ENCODE measurements at places on chromosomes 2 and 18.

DNA sequence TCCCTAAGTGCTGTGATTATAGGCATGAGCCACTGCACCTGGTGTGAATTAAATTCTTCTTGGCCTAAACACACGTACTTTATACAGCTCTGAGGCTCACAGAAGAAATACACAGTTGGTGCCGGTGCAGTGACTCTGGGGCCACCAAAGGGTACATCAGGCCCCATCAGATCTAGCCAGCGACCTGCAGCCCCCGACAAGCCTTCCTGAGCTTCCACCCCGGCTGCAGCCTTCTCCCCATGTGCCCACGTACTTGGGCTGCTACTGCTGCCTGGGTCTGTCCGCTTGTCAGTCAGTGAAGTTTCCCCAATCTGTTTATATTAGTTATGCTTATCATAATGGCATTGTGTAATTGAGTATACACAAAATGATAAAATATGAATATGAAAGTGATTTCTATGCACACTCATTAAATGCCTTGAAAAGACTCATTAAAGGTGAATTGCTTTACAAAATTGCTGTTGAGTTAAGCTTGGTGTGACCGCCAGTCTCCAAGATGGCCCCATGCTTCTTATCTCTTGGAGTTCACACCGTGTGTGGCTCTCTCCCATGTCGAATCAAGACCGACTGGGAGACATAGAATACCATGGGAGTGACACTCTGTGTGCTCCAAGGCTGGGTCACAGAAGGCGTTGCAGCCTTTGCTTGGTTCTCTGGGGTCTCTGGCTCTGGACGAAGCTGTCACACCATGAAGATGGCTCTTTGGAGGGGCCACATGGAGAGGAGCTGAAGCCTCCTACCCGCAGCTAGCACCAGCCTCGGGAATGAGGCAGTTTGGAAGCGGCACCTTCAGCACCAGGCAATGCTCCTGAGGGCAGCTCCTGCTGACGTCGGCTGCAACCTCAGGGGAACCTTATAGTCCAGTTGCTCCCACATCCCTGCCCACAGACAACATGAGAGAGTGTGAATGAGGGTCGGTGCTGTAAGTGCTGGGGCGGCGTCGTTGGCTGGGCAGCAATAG, 29.2 kb upstream of the HPCAL1 start:
- DNase-seq, result no peak

GRCh38 chr2:19614066-19614465, 255.6 kb upstream of the OSR1 start:
- no peak for DNase-seq

DNA sequence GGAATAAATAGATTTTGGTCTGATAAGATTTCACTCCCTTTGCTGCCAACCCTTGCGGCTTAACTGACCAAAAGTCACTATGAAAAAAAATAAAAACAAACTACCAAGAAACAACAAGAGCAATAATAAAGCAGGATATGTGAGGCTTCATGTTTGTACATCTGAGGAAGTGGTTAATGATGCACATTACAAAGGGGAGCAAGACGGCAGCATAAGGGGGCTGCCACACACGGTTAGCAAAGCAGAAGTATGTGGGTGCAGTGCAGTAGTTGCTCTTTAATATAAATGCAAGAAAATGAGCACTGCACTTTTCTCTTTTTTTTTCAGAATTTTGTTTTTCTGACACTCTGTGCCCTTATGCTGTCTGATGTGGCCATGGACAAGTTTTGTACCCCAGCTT, 377.1 kb upstream of the CNTNAP5 start:
- peak; percentile 1 for DNase-seq

GRCh38 chr18:8380006-8380405, 229.2 kb upstream of the RAB12 start:
- no peak for DNase-seq

DNA sequence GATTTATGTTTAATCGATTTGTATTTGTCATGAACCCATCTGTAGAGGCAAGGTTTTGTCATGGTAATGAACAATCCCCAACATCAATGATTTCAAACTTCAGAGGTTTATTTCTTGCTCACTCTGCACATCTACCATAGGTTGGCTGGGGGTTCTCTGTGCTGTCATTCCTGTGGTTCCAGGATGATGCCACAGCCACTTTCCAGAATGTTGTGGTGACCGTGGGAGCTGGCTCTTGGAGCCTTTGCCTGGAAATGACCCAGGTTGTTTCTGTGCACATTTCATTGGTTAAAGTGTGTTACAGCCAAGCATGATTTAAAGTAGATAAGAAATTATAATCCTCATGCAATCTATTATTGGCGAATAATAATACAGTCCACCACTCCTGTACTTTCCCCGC, 28.2 kb upstream of the EPAS1 start:
- no peak for DNase-seq

DNA sequence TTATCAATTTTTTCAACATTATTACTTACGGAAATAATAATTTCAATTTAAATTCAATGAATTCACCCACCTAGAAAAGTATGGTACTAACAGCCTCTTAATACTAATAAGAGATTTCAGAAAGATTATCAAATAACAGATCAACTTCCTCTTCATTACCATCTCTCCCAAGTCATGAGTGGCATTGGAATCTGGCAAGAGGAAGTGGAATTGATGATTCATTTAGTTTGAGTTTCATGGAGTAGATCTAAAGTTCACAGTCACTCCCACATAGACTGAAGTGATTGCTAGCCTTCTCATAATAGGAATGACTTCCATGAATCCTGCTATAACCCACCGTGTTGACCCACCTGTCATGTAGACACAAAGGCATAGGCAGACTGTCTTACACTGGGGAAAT, 77.7 kb upstream of the WDR75 start:
- DNase-seq, result no peak

GRCh38 chr2:204655101-204655500, 109.8 kb downstream of the PARD3B start:
- no peak for DNase-seq

GRCh38 chr2:237901932-237902850, 42.8 kb downstream of the RAMP1 start:
- peak; percentile 73 for DNase-seq

DNA sequence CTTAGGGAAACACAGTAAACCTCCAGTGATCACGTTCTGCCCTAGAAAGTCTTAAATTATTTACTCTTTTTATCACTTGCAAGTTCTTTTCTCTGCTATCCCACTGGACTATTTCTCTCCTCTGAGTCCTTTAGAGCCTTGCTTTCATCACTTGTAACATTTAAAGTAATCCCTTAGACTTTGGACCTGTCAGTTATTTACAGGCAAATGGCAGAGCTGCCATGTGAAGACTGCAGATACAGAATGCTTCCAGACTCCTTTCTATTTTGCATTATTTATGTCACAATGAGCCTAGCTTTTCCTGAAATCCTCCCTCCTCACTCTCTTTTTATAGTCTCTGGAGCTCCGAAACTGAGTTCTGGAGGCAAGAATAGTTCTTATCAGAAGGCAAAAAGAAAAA, 325.6 kb upstream of the TRIB2 start:
- no peak for DNase-seq

DNA sequence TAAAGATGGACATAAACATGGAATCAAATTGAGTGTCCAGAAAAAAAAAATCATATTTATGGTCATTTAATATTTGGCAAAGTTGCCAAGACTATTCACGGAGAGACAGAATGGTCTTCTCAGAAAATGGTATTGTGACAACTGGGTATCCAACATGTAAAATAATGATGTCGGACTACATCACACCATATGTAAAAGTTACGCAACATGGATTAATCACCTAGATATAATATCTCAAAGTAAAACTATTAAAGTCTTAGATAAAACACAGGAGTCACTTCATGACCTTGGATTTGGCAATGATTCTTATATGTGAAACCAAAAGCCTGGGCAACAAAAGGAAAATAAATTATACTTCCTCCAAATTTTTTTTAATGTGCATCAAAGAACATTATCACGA, 1591.7 kb upstream of the DDX18 start:
- no peak for DNase-seq

- DNase-seq, result no peak
Observed at GRCh38 chr2:34332813-34333212, 733.7 kb upstream of the FAM98A start.

DNA sequence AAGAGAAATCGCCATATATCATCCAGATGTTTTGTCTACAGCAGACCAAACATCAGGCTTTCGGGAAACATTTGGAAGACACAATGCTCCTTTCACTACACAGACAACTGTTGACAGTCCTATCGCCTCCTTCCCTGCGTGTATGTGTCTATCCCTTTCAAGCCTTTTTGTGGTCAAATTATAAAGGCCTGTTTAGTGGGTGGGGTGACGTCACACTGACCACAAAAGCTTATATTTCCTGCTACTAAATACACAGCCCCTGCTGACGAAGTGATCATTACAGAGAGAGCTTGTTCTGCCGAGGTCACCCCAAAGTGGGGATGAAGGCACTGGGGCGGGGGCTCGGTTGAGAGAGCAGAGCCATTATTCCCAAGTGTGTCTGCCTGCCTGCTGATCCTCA, 302.7 kb upstream of the TNP1 start:
- peak; percentile 43 for DNase-seq

DNA sequence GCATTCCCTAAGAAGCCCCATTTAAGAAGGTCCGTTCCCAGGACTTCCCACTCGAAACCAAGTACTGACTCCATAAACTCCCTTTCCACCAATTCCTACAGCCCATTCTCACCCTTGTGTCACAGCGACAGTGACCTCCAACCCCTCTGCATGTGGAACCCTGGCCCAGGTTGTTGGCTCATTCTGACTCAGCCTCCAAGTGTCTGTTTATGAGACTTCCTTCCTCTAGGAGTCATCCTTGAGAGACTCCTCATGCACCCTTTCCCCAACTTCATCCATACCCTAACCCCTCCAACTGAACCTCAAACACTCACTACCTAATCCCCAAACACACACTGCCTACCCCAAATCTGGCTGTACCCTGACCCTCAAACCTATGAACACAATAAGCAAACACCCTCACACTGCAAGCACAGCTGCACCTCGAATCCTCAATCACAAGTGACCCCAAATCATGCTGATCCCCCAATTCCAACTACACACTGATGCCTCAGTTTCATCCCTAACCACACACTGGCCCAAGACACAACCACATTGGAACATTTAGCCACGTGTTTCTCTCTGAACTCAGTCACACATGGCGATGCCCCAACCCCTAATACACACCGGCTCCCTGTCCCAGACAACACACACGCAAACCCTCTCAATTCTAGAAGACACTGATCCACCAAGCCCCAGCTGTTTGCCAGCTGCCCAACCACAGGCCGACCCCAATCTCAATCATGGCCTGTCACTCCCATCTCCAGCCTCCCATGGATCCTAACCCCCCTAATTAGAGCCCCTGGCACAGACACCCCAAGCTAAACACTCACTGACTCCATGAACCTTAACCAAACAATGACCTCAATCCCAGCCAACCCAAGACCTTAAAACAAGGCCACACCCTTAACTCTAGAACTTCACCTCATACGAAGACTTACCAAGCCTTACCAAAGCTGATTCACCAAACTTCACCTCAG, 219.6 kb downstream of the CYP26B1 start:
- DNase-seq, result no peak

- no peak for DNase-seq
Observed at GRCh38 chr2:207784898-207785297, 15.2 kb upstream of the FZD5 start.

DNA sequence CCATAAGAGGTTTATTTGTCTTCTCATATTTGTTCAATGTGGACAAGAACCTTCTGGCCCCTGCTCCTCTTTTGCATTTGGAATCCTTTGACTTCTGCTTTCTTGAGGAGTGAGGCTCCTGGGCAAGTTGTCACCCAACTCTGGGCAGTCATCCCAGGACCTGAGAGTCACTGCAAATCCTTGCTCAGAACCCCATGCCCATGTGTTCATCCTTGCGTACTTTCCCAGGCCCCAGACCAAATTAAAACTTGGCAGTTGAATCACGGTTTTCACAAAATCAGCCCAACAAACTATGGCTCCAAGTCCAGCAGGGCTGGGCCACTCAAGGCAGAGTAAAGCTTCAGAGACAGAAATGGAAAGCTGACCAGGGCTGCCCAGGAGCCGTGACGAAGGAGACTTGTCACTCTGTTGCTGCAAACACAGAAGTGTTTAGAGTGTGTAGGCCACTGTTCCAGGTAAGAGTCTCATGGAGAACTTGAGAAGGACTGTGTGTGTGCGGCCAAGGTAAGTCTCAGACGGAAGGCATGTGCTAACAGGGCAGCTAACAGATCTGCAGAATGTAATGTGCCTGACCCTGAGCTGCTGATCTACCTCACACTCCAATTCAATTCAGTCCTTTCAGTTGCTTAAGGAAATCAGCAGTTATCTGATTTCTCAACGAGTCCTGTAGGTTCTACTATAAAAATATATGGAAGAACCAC, 549.4 kb upstream of the HS6ST1 start:
- DNase-seq, result no peak

DNA sequence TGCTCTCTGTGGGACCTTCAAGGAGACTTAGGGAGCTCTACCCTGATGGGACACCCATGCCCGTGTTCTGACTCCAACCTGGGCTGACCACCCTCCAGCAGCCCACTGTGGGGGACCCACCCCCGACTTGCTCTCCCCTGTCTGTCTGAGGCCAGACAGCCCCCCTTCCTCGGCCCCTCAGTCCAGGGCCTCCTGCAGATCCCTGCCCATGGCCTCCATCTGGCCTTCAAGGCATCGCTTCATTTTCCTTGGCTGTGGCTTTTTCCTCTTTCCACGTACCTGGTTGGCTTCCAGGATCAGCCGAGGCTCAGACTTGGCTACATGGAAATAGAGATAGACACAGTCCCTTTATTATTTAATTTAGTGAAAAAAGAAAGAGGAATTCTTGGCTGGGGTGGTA, 290.0 kb downstream of the CYP26B1 start:
- DNase-seq, result no peak

GRCh38 chr2:26853751-26854150, 5.8 kb downstream of the DPYSL5 start:
- DNase-seq, result no peak

DNA sequence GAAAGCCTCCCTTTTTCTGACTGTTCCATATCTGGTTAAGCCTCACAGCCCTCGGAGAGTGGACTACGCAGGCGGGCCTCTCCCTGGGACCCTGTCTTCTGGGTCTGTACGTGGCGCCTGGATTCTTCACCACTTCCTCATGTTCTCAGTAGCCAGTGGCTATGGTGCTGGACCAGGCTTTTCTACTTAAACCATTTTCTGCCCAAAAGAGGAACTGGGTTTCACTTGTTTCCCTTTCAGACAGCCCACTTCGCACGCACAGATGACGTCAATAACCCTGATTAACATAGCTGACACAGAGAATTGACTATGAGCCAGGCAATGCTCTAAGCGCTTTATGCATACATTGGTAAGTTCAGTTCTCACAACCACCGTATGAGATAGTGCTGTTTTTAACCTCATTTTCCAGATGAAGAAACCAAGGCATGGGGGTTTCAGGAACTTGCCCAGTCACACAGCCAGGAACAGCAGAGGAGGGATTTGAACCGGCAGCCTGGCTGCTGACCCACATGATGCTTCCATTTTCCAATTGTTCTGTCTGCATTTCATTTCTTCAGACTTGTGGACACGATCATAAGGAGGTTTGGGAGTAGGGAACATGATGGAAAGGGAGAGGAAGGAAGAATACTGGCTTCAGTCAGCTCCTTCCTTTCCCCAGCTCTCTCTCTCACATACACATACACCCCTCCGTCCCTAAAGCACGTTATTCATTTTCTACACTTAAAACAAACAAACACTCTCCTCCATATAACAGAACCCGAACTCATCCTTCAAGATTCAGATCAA, 41.7 kb downstream of the MYOM1 start:
- DNase-seq, result peak; percentile 35
